Foreskin keratinocyte (primary cell): ENCODE measurements at places on chromosomes 6 and 20.

DNA sequence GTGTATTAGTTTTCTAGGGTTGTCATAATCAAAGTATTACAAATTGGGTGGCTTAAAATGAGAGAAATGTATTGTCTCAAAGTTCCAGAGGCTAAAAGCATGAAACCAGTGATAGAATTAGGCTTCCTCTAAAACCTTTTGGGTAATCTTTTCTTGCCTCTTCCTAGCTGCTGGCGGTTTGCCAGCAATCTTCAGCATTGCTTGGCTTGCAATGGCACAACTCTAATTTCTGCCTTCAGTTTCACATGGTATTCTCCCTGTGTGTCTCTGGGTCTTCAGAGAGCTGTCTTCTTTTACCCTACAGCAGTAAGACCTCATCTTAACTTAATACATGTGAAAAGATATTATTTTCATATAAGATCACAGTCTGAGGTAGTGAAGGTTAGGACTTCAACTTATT is 479.1 kb upstream of the GJE1 start:
- DNase-seq, result no peak

GRCh38 chr6:46338131-46338530 is 153.1 kb downstream of the RCAN2 start:
- DNase-seq, result no peak

DNA sequence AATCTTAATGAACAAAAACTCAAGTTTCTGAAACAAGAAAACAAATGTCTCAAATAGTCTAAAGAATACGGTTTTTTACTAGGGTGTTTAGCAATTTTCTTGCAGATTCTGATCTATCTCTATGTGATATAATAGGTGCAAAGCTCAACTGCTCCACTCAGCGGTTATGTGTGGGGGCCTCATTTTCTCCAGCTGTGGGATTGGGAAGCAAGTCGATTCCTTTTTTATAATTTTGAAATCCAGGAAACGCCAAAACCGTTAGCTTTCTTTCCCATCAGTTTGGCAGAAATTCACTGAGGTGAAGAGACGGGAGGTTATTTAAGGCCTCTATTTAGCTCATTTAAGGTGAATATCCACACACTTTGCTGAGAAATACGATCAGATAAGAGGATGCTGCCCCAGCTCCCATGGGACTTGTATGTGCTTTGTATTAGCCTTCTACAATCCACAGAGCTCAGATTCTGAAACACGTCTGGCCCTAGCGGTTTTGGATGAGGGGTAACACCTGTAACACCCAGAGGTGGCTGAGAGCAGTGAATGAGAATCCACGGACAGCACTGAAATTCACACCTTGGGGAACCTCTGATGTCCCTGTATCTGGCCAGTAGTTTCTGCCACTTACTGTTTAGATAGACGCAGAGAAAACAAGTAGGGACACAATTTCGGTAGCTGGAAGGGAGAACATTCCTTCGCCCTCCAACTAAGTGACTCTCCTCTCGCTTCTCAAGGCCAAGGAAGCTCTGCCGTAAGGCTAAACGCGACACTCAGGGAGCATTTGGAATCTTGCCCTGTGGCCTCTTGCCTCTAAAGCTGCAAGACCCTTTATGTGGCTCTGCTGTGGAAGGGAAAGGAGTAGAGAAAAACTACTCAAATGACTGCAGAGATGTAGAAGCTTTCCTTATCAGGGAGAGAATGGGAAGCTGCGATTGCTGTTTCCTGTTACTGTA is 6.5 kb upstream of the BCAS4 start:
- DNase-seq, result peak; percentile 40

DNA sequence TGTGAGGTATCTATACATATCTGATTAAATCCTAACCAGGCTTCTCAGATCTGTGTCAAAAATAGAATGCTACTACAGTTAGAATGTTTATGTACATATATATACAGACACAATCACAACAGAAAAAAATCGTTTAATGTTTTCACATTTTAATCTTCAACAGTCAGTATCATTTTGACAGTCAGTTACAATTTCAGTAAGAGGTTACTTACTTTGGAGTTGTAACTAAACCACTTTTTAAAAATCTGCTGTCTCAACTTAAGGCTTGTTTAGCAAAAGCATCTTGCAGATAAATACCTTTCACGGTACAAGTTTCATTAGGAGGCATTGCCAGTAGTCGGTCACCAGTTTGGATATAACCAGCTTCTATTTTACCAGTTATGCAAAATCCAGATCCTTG is 32.3 kb upstream of the ALDH8A1 start:
- no peak for DNase-seq

GRCh38 chr6:147184379-147184778 is 19.8 kb upstream of the STXBP5 start:
- no peak for DNase-seq

DNA sequence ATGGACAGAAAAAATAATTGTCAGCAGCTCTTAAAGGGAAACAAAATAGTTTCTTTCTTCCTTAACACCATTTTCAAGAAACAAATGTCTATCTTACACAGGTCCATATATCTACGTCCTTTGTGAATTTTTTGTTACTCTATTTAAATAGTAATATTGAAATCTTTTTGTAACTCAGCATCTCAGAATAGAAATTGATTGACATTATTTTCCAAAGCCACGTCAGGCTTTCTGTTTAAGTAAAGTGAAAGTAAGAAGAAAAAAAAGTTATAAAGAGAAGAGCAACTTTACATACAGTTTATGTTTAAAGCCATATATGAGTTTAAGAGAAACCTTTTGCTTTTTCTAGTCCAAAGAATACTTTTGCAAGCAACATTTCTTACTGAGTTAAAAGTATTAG is 402.9 kb upstream of the SOX4 start:
- no peak for DNase-seq

- no peak for DNase-seq
These were observed 10.1 kb upstream of the LRFN2 start for GRCh38 chr6:40597301-40597700.

DNA sequence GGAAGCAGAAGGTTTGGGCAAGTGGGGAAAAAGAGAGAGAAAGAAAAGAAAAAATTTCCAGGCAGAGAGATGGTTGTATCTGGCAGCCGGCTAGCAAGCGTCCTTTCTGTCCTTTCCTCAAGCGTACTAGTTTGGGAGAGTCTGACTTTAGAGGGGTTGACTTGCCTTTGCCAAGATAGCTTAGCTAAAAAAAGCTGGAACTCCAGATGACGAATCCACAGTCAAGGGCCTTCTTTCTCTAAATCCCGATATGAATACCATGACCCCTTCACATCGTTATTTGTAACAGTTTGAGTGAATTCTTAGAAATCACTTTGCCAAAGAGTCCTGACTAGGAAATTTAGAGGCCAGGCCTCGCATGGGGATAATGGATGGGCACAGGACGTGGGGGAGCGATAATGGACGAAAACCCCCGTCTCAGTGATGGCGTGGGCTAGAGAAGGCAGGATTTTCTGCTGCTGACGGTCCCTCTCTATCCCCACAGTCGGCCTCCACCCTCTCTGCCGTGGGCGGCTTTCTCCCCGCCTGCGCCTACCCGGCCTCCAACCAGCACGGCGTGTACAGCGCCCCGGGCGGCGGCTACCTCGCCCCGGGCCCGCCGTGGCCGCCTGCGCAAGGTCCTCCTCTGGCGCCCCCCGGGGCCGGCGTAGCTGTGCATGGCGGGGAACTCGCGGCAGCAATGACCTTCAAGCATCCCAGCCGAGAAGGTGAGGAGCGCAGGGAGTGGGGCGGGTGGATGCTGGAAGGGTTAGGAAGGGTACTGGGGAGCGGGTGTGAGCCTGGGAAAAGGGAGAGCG is 3.5 kb downstream of the PAX1 start:
- no peak for DNase-seq

- no peak for DNase-seq
These were observed 12.2 kb downstream of the DLL1 start for GRCh38 chr6:170278743-170279094.

DNA sequence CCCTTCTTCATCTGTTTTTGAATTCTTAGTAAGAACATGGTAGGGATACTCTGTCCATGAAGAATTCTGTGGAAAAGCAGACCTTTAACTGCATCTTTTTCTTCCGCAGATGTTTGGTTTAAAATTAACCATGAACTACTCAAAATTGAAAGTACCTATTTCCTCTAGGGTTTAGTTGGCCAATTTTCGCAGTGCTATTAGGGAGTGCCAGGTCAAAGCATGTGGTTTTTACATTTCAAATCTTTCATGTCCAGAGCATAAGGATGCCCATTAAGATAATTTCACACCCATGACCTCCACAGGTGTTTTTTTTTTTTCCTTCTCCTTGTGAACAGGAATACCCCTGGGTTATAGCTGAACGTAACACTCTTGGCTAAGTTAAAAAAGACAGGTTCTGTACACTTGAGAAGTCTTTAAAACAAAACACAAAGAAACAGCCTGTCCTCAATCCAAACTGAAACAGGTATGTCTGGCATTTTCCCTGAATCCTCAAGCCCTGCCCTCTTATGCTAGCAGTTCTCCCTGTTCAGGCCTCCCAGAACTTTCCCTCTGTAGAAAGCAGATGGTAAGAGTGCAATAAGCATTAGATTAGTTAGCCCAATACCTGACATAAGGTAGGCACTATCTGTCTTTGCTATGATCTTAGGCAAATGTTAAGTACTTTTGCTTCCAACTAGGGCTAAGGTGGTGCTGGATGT is 67.1 kb downstream of the ELOVL5 start:
- no peak for DNase-seq

DNA sequence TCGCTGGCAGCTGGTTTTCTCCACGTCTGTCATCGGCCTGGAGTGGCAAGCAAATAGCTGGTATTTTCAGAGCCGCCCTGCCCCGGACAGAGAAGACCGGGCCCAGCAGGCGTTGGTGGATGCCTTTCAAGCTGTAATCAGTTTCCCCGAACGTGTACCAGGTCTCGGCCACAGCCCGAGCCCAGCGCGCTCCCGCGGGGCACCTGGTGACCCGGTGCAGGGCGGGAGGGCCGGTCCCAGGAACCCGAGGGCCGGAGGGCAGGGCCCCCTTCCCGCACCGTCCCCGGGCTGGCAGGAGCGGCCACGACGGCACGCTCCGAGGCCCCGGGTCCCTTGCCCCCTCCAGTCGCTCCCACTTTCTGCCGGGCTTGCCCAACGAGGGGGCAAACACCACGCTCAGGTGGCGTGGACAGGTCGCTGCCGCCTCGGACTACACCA is 348 bp upstream of the PYGB start:
- DNase-seq, result peak; percentile 60

- DNase-seq, result peak; percentile 98
These were observed 1.1 kb downstream of the SPAG4 start for GRCh38 chr20:35616465-35617396.

- peak; percentile 33 for DNase-seq
These were observed 15.1 kb downstream of the TBC1D32 start for GRCh38 chr6:121319112-121319553.

GRCh38 chr6:111265842-111266241 is 178.5 kb downstream of the SLC16A10 start:
- no peak for DNase-seq

DNA sequence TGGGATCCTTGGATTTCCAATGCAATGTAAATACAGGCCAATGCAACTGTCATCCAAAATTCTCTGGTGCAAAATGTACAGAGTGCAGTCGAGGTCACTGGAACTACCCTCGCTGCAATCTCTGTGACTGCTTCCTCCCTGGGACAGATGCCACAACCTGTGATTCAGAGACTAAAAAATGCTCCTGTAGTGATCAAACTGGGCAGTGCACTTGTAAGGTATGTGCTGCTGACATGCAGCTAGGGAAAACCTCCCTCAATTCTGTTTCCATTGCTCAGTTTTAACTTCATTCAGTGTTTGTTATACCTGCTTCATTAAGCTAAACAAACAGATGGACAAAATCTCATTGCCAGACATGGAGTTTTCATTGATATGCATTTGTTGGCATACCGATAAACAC is 397.1 kb downstream of the ARHGAP18 start:
- DNase-seq, result peak; percentile 53

DNA sequence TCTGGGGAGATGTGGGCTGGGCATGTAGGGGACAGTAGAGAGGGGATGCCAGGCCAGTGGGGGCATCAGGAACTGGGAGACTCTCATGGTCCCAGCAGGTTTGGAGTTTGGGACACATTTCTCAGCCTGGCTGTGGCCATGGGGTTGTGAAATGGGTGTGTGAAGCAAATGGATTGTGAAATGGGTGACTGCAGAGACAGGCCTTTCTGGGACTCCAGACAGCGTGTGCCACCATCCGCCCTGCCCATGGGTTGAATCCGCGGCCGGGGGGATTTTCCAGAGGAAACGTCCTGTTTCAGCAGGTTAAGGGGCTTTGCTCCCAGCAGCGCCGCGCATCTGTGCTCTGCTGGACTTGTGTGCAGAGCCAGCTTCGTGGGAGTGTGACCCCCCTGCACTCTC is 3.7 kb upstream of the PMEPA1 start:
- DNase-seq, result no peak

- peak; percentile 18 for DNase-seq
These were observed 331.8 kb downstream of the RIMS1 start for GRCh38 chr6:72218125-72218524.

DNA sequence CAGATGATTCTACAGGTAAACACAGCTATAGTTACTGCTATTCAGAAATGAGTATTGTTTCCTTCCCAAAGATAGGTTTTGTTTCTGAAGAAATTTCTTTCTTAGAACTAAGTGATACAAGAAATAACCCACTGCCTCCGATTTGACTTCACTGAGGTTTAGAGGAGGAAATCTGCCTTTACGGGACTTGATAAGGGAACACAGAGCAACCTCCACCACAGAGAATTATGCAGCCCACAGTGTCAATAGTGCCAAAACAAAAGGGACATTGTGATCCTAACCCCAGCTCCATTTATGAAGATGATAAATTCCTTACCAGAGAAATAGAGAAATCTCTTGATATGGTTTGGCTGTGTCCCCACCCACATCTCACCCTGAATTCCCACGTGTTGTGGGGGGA is 164.6 kb downstream of the ZNF217 start:
- DNase-seq, result no peak

DNA sequence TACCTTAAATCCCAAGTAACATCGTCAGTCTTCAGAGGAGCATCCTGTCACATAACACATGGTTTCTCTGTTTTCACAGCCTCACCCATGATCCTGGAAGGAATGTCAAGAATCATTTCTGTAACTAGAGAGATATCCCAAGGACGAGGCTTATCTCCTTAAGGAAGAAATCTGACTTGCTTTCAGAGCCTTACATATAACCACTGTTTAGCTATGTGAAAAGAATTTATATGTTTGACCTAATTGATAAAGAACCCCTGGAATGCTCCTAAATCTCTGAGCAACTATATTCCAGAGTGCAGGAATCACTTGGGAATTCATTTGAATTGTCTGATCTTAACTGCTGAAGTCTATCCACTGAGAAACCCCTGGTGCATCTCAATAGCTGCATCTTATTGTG is 243.1 kb downstream of the ALDH8A1 start:
- DNase-seq, result no peak

- no peak for DNase-seq
These were observed 469 bp upstream of the XRN2 start for GRCh38 chr20:21302664-21303060.

GRCh38 chr6:85537055-85537494 is 56.6 kb downstream of the SNX14 start:
- peak; percentile 7 for DNase-seq

DNA sequence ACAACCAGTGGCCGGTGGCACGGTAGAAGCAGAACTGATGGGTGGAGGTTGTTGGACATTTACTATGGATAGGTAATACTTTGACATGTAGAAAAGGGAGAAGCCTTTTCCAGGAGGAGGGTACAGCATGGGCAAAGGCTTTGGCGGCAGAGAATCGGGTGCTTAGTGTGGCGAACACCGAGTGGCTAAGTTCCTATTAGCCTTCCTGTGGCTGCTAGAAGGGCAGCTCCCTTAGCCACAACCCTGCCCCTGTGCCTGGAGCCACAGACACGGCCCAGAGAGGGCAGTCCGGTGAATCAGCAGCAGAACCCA is 37.9 kb upstream of the TGM2 start:
- DNase-seq, result no peak
